ENCODE measurements at places on chromosomes 11 and 22. TPM values are rescaled to one million over a fixed set of nuclear protein-coding genes. Genes with fewer than 3 reads are reported as not detected.

Gene MRPL49
- total RNA-seq: 80.5 TPM

Gene SIK2
- 6.3 TPM for total RNA-seq

Gene IFITM10
- 0.94 TPM for total RNA-seq

Gene NPAS4
- total RNA-seq: not detected

Gene MRGPRD
- total RNA-seq: not detected

Gene GGTLC2
- total RNA-seq: not detected

Gene TPBGL
- total RNA-seq: 0.22 TPM

Gene LMO2
- total RNA-seq: 0.44 TPM

Gene JAM3
- 4.4 TPM for total RNA-seq

Gene TOB2
- total RNA-seq: 23.9 TPM

Gene HSPA8
- total RNA-seq: 1,511 TPM

Gene MB
- total RNA-seq: 11.2 TPM

Gene OR52I1
- not detected for total RNA-seq

Gene CATSPERZ
- 2.7 TPM for total RNA-seq

Gene C11orf71
- total RNA-seq: 3.7 TPM

Gene SLC5A1
- total RNA-seq: not detected

Gene PTGDR2
- 0.07 TPM for total RNA-seq

Gene MAPK12
- 25.1 TPM for total RNA-seq

Gene ARHGAP32
- 5.4 TPM for total RNA-seq

Gene OR6X1
- not detected for total RNA-seq

Gene CSRP3
- not detected for total RNA-seq

Gene ZNF195
- 19.9 TPM for total RNA-seq
